ENCODE measurements at places on chromosomes 12 and 14.

GRCh38 chr14:19743256-19743655 is at the start of gene OR4Q3:
TSS of gene OR4Q3 (plus strand) at chr14:19743571.
- DNase-seq, result no peak

DNA sequence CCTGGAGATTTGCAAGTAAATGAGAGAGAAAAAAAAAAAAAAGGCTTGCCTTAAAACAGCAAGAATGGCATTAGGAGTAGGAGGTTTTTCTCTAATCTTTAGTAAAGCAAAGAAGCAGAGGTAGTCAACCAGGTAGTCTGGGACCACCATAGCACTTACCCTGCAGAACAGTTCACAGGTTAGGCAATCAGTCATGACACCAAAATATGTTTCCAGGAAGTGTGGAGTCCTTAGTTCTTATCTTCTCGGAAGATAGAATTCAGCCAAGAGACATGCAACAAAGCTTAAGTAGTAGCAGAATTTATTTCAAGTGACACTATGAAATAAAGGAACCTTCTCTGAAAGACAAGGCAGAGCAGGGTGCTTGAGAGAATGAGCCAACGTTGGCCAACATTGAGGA is 295.8 kb downstream of the IPO8 start:
- no peak for DNase-seq

GRCh38 chr14:54572316-54572715 is 5.4 kb downstream of the SAMD4A start:
- DNase-seq, result no peak

- no peak for DNase-seq
Observed at GRCh38 chr12:2384533-2385351, 332.0 kb downstream of the CACNA1C start.

DNA sequence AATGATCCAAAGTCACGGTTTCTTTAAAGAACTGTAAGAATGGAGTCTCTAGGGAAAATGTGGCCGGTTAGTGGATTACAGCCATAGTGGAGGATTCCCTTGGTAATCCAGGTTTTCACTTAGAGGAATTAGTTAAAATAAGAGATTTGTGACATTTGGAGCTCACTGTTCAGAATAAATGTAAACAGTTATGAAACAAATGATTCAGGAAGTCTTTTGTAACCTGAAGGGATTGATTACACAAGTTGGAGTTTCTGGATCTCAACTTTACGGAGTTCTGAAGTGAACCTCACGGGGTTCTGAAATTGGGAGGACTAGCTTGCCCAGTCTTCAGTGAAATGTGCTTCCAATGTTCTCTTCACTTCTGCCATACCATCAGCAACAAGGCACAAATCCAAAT is 234.4 kb upstream of the FKBP4 start:
- no peak for DNase-seq

- DNase-seq, result no peak
Observed at GRCh38 chr14:92135269-92135668, 13.5 kb downstream of the CPSF2 start.

- no peak for DNase-seq
Observed at GRCh38 chr12:56836800-56837663, 73.9 kb downstream of the HSD17B6 start.

DNA sequence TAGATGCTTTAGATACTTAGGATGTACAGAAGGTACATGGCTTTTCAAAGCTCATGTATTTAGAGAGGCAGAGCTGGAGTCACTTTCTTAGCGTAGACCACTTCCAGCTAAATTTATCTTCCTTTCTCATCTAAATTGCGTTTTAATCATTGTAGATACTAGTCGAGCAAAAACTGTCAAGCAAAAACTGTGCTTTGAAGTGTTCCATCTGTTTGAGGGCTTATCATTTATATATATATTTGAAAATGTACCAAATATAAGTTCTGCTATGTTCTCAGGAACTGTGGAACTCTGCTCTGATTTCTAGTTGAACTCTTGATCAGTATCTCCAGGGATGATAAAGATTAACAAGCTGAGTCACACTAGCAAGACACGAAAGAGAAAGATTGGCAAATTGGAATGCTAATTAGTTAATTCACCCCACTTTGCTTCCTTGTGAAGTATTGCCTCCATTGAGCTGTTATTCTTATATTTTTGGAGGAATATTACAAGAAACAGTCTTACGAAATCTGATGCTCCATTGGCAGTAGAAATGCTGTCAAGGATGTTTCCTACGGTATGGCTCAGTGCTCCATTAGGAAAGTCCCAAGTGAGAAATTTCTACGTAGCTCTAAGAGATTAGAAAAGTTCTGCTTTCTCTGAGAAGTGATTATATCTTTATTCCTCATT is 310.7 kb downstream of the AEBP2 start:
- no peak for DNase-seq

DNA sequence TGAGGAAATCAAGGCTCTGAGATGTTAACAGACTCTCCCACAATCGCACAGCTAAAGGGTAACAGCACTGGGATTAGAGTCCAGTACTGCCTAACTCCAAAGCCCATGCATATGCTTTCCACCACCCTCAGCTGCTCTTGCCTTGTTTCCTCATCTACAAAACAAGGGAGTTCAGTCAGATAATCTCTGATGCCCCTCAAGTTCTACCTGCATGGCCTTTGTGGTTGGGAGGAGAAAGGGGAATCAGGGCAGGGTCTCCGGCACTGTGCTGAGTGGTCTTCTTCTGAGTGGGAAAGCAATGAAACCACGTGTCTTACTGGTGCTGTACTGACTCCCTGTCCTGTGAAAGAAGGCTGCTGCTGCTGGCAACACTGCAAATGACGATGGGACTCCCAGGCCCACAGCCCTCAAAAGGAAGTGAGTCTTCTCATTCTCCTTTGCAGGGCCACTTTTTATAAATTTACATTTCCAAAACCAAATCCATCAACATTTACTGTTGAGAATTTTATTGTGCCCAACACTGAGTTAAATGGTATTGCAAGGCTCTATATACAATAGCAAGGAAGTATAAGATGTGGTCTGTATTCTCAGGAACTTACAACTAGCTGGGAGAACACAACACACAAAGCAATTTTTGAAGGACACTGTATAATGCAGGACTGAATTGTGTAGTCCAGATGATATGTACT is 19.7 kb upstream of the DUSP16 start:
- no peak for DNase-seq

DNA sequence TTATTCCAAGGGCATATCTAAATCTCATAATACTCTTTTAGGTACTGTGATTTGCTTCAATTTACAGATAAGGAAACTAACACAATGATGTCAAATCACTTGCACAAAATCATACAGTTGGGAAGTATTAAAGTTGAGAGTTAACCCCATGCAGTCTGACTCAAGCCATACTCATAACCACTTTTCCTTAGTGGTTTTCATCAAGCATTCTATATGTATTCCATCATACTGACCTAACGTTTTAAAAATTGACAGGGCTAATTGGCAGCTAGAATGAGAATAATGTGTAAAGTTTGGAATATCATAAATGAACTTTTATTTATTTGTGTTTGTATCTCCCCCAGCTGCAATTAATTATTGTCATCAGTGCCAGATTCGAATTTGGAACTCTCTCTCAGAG is 20.9 kb downstream of the PUS7L start:
- DNase-seq, result no peak

- DNase-seq, result no peak
Observed at GRCh38 chr14:93266127-93266526, 59.1 kb downstream of the UBR7 start.

GRCh38 chr12:51059086-51059485 is 11.0 kb downstream of the LETMD1 start:
- no peak for DNase-seq

GRCh38 chr14:77640756-77641533 is 24.5 kb upstream of the SPTLC2 start:
- no peak for DNase-seq

DNA sequence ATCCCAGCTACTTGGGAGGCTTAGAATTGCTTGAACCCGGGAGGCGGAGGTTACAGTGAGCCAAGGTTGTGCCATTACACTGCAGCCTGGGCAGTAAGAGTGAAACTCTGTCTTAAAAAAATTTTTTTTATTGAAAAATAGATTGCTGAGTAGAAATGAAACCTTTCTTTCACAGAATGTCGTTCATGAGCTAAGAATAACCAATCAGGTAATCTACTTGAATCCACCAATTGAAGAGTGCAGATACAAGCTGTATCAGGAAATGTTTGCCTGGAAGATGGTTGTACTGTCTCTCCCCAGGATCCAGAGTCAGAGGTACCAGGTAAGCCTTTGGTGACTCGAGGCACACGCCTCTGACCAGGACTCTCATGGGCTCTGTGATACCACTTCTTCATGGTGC is 27.0 kb downstream of the DYNC1H1 start:
- DNase-seq, result no peak

DNA sequence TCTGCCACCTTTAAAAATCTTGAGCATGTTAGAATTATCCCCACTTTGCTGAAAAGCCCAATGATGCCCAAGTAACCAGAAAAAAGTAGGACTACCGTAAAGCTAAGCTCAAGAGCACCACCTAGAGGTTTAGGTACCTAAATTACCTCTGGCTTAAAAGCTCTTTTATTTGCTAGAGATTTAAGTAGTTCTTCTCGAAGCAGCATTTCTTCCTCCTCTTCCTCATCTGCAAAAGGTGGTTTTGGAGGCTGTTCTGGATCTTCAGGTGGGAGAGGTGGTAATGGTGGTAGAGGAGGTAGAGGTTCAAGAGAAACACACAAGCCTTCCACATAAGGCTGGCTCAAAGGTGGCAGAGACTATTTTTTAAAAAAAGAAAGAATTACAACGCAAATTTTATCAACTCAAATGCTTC is 26.9 kb downstream of the ZFC3H1 start:
- no peak for DNase-seq

- no peak for DNase-seq
Observed at GRCh38 chr12:113996026-113996425, 29.9 kb upstream of the RBM19 start.

- DNase-seq, result no peak
Observed at GRCh38 chr12:71888521-71888920, 49.0 kb downstream of the TBC1D15 start.

DNA sequence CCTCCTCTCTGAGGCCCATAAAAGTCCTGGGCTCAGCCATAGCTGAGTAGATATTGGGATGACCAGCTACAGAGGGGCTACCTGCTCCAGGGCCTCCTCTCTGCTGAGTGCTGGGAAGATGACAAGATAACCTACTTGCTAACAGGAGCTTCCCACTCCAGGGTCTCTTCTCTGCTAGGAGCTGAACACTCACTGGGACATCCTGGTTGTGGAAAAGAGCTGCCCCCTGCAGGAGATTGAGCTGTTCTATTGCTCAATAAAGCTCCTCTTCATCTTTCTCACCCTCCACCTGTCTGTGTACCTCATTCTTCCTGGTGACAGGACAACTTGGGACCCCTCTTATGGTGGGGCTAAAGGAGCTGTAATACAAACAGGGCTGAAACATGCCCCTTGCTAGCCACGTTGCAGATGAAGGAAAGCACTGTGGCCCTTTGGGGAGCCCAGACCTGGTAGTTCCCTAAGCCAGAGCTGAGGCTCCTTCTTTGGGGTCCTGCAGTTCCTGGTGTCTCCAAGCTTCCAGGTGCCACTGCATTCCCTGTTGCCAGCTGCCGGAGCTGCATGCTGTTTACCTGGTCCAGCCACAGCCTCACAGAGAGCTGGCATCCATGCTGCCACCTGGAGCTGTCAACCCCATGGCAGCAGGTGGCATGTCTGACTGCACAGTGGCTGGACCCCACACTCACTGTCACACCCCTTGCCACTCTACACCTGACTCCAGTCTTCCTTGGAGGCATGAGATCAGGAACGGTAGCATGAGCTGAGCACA is 598.5 kb upstream of the LMO3 start:
- DNase-seq, result no peak

GRCh38 chr12:106329231-106329982 is 26.9 kb downstream of the TCP11L2 start:
- DNase-seq, result no peak

- no peak for DNase-seq
Observed at GRCh38 chr12:25784669-25785068, 173.8 kb upstream of the RASSF8 start.

DNA sequence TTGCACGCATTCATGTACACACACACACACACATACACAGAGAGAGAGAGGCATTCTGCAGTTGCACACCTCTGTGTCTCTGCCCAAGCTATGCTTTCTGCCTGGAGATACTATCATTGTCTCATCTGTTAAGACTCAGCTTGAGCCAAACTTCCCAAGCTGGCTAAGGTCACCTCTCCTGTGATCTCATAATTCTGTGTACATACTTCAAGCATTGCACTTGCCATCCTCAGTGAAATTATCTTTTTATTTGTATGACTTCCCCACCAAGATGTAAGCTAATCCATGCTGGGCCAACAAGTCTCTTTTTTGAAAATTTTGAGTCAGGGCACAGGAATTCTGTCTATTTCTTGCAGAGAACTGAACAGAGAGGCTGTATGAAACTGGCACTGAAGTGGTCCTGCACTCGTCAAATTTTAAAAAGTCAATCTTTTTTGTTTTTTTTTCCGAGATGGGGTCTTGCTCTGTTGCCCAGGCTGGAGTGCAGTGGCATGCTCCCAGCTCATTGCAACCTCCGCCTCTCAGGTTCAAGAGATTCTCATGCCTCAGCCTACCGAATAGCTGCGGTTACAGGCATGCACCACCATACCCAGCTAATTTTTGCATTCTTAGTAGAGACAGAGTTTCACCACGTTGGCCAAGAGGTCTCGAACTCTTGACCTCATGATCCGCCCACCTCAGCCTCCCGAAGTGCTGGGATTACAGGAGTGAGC is 44.3 kb downstream of the TMTC1 start:
- no peak for DNase-seq

GRCh38 chr12:95002754-95003153 is 743 bp downstream of the NDUFA12 start:
- DNase-seq, result no peak

GRCh38 chr12:5036031-5036430 is 7.6 kb upstream of the KCNA5 start:
- DNase-seq, result no peak

DNA sequence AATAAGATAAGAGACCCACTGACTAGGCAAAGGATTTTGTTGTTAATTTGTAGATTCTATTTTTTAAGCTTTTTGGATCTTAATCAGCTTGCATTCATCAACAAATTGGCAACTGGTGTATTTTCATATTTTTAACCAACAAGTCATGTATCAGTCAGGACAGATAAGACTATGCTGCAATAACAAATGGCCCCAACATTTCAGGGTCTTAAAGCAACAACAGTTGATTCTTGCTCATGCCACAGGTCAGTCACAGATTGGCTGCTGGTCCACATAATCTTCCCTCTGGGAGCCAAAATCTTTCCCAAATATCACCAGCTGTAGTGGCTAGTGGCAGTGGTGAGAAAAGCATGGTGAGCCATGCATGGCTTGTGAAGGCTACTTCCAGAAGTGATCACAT is 21.9 kb upstream of the SERPINA12 start:
- DNase-seq, result no peak

GRCh38 chr12:4115570-4115969 is 158.0 kb upstream of the CCND2 start:
- DNase-seq, result no peak

- peak; percentile 60 for DNase-seq
Observed at GRCh38 chr12:100154474-100155247, 12.0 kb upstream of the BLTP3B start.

- DNase-seq, result no peak
Observed at GRCh38 chr12:49260166-49260565, 4.7 kb upstream of the TUBA1C start.

GRCh38 chr14:61587081-61587713 is 108.1 kb upstream of the HIF1A start:
- DNase-seq, result no peak

GRCh38 chr14:51621654-51622053 is 30.1 kb upstream of the FRMD6 start:
- DNase-seq, result no peak
